ENCODE measurements at places on chromosomes 2 and 18.

GRCh38 chr2:144595686-144596072 lies 75.8 kb upstream of the ZEB2 start:
- DNase-seq = no peak

DNA sequence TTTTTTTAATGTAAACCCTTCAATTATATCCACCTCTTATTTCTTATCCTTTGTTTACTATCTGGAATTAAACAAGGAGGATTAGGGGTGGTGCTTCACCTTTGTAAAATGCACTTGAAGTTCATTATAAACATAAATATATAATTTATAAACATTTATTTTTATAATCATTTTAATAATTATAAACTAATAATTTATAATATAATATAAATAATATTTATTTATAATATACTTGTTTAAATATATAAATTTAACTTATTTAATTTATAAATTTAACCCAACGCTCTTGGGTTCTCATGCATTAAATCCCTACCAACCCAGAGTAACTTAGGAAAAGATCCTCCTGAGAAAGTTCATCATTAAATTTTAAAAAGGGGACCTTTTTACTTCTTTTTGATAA lies 452.5 kb downstream of the PTPRM start:
- no peak for DNase-seq

- no peak for DNase-seq
These were observed 202.3 kb upstream of the RAB6C start for GRCh38 chr2:129777146-129777545.

GRCh38 chr2:10057231-10058107 lies 14.1 kb downstream of the KLF11 start:
- peak; percentile 50 for DNase-seq

- DNase-seq = peak; percentile 68
These were observed 652 bp downstream of the ITPRID2 start for GRCh38 chr2:181891966-181892798.

DNA sequence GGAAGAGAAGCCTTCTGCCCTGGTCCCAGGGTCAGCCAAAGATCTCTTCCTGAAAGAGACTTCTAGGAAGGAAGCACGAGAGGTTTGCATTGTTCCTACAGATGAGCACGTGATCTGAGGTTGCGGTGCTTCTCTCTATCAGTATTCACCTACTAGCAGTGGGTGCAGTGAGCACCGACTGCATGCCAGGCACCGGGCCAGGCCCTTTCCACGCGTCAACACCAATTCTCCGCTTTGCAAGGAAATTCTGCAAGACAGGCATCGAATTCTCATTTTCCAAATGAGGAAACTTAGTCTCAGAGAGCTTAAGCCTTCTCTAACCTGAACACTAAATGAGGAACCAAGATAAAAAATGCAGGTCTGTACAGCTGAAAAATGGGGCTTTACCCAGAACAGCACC lies 151.5 kb upstream of the MYCN start:
- no peak for DNase-seq

- DNase-seq = no peak
These were observed 783.6 kb downstream of the DCDC2C start for GRCh38 chr2:4486971-4487370.

Data from foreskin melanocyte (primary cell).